ENCODE measurements at places on chromosomes 16 and 17.

DNA sequence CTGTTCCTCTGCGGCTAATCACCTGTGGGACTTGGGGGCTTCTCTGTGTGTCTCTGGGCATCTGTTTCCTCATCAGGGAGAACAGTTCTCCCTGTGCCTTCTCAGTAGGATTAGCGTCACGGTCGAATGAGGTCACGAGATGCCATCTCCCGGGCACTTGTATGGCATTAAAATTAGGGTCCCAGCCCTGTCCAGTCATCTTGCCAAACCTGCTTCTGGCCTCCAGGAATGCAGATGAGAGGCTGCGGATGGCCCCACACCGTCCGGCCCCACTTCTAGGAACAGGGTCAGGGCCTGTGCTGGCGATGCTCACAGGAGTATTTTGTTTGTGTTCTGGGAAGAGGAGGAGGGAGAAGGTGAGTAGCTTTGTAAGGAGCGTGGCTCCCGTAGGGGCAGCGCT is 58.5 kb downstream of the OR1D5 start:
- DNase-seq = no peak

DNA sequence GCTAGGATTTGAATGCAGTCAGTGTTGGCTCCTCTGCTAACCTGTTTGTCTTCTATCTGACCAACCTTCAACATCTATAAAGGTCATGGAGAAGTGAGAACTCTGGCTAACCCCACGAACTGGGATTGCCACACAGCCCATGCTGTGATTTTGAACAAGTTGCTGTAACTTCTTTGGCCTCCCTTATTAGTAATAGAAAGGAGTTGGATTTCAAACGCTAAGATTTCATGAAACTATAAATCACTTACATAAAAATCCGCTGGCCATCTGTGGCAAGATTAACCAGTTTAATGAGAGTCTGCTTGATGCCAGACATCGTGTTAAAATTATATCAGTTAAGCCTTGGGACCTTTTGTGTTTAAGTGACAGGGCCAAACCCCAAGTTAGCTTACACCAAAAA is 53.4 kb downstream of the HSD17B2 start:
- no peak for DNase-seq

DNA sequence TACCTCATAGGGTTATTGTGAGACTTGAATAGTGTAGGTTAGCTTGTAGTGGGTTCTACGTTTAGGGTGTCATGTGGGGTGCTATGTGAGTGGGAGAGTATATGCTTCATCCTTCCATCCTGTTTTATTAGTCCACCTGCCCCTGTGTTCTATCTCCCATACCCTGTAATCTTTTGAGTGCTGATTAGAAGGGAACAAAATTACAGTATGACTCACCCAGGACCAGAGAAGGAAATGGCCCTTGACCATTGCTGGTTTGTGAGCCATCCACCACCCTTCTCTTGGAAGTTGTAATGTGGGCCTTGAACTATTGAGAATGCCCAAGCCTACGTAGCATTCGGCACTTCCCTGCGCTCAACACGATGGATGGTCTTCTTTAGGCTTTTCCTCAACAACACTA is 17.1 kb downstream of the SAP30BP start:
- DNase-seq = no peak

DNA sequence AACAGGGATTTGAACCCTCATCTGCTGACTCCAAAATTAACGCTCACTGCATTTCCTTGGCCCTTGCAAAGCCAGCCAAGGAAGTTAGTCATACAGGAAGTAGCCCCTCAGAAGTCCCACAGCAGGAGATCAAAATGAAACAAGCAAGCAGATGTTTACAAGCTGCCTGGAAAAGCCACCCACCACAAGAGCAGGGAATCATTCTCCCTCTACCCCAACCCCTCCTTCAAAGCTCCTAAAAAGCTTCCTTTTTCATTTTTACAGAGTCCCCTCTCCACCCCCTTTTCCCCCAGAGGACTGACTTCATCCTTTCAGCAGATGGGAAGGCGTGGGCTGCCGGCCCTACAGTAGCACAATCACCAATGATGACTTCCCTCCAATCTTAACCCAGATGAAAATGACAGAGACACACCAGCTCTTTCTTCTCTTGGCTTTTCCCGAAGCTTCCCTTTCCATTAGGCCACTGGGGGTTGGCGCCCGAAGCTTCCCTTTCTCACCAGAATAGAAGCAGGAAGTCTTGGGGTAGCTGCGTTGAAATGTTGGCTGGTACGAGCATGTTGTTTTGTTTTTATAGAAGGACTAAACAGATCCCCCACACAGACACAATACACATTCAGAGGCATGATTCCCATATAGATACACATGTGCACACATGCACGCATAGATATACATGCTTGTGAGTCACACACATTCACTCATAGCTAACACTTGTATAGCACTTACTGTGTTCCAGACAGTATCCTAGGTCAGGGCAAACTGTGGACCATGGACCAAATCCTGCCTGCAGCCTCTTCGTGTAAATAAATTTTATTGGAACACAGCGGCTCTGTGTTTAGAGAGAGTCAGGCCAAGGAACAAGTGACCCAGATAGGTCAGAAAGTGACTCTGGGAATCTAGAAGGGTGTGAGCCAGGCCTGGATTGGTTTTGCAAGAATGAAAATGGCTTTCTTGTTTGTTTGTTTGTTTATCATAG is 17.4 kb downstream of the ITPRIPL2 start:
- DNase-seq = no peak

DNA sequence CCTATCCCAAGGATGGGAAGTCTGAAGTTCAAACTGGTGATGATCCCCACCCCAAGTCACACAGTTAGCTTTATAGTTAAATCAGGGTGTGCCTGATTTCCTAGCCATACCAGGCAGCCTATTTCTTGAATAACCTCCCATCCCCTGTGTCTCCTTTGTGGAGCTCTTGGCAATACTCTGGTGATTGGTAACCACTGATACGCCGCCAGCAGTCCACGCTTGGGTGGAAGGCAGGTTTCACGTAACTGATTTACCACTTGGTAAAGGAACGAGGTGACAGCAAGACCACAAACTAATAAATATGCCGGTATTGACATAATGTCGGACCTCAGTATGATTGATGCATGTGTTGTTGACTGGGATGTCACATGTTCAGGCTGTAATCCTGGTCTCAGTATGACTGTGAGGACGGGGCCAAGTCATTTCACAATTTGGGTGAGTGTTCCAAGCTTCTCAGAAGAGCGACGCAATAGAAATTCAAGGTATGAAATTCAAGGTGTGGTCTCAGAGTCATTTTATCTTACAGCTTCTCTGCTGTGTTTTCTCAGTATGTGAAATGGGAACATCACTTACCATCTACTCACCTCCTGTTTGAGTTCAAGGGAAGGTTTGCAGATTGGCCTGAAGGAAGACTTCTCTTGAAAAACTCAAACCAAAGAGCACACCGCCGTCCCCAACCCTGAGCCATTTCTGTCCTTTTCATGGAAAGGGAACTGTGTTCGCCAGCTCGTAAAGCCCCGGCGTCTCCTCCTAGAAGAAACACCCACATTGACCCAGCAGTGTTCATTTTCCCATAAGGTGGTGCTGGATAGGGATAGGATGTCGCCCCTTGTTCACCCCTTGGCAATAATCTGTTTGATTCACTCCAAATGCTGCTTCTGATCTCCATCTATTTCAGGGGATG is 678.9 kb downstream of the WWOX start:
- no peak for DNase-seq

- DNase-seq = no peak
These were observed 22.5 kb downstream of the SLC6A2 start for GRCh38 chr16:55678161-55678821.

- no peak for DNase-seq
These were observed 98.8 kb downstream of the SYCE1L start for GRCh38 chr16:77297996-77298395.

DNA sequence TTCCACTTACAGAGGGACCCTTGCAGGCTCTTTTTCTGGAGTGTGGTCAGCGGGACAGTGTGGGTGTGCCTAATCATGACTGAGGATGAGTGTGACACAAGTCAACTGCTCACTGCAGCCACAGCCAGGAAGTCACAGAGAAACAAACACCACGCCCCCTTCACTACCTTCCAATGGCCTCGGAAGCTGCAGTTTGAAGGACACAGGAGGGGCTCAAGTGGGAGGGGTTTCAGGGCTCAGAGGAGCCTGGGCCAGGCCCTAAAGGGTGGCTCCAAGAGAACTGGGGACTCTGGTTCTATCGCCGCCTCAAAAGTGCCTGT is 116.2 kb upstream of the SDK2 start:
- DNase-seq = no peak

- DNase-seq = no peak
These were observed 24.5 kb downstream of the STXBP4 start for GRCh38 chr17:54992797-54993639.

DNA sequence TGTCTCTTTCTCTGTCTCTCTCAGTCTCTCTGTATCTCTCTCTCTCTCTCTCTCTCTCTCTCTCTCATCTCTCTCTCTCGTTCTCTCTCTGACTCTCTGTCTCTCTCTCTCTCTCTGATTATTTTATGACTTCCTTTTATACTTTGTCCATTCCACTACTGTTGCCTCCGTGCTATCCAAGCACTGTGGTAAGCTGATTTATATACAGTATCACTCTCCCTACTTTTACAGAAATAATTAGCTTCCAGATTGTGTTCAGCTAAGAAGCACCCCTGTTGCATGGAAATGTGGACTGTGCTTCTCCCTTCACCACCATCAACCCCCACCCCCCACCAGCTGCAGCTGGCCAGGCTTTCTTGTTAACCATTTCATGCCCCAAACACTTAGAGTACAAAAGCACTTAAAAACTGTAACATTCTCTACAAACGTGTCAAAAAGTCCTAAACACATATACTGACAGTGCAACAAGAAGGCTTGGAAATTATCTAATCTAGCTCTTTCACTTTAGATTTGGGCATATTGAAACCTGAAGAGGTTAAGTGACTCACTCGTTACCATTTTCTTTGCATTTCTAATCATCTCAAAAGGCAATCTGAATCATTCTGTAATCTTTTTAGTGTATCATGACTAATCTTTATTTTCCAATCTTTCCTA is 11.6 kb upstream of the TMEM100 start:
- DNase-seq = no peak

- DNase-seq = no peak
These were observed 351.2 kb downstream of the SEC14L1 start for GRCh38 chr17:77491921-77492445.

GRCh38 chr17:45251931-45252330 is 10.0 kb downstream of the SPATA32 start:
- no peak for DNase-seq

DNA sequence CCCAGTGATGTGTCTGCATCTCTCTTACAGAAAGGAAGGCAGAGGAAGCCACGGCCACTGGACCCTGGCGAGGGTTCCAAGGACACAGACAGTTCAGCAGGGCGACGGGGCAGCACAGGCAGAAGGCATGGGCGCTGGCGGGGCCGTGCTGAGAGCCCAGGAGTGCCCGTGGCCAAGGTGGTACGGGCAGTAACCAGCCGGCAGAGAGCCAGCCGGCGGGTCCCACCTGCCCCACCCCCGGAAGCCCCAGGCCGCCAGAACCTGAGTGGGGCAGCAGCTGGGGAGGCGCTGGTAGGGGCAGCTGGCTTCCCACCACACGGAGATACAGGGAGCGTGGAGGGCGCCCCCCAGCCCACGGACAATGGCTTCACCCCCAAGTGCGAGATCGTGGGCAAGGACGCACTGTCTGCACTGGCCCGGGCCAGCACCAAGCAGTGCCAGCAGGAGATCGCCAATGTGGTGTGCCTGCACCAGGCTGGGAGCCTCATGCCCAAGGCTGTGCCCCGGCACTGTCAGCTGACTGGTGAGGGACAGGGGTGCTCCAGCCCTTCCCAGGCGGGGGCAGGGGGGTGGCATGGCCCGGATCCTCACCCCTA is 7.8 kb downstream of the XYLT2 start:
- DNase-seq = no peak

GRCh38 chr17:41666237-41666641 is 22.4 kb upstream of the EIF1 start:
- peak; percentile 66 for DNase-seq

- DNase-seq = no peak
These were observed 160.3 kb upstream of the TBX2 start for GRCh38 chr17:61239327-61239726.

DNA sequence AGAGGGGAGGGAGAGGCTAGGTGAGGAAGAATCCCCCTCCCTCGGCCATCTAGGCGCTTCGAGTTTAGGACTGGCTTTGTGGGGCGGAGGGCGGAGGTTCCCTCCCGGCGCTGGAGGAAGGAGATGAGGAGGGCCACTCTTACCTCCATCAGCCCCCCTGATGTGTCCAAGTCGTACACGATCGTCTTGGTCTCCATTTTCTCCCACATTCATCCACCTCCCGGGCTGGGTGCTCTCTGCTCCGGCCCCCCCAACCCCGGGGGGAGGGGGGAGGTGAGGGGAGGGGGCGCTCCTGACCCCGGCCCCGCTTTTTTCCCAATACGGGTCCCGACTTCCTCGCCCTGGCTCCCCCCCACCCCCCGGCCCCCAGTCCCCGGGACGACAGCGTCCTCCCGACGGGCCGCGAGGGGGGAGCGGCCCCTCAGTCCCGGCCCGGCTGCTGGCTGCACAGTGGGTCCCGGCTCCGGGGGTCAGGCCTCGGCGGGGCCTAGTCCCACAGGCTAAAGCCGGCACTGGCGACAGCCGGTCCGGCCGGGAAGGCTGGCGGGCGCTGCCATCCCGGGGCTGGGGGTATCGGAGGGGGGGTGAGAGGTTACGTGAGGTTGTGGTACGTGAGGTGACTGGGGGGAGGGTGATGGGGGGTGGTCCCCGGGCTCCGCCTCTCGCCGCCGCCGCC is 428 bp downstream of the PHF12 start:
- no peak for DNase-seq

DNA sequence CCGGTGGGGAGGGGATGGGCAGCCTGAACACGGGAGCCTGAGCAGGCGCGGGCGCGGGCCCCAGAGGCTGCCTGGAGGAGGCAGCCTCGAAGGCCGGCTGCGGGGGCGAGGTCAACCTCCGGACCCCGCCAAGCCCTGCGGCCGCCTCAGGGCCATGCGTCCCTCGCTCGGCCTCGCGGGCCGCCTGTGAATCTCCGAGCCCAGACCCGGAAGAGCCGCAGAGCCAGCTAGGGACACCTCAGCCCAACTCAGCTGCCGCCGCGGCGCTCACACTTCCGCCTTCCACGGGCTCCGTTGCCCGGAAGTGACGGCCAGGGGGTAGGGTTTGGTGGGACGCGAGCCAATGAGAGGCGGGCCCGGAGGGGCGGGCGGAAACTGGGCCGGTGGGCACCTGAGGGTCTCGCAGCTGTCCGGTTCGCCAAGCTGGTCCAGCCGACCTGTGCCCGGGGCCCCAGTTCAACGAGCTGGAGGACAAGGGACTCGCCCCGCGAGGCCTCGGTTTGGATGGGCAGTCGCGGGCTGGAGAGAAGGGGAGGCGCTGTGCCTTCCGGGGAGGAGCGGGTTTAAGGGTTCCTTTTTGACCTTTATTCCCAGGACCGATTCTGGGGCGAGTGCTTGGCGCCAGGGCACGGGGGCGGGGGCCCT is at the start of gene SLC38A10:
Gene SLC38A10 (minus strand): TSS at position 277 of the 645 bp plus-strand sequence. CDS start 386 bp downstream, outside the sequence.
- DNase-seq = peak; percentile 70

All from ascending aorta (tissue), 2 donors.